ENCODE measurements at places on chromosomes 7 and 10.

- no peak for DNase-seq
Observed at GRCh38 chr7:55396233-55396785, 31.2 kb downstream of the LANCL2 start.

DNA sequence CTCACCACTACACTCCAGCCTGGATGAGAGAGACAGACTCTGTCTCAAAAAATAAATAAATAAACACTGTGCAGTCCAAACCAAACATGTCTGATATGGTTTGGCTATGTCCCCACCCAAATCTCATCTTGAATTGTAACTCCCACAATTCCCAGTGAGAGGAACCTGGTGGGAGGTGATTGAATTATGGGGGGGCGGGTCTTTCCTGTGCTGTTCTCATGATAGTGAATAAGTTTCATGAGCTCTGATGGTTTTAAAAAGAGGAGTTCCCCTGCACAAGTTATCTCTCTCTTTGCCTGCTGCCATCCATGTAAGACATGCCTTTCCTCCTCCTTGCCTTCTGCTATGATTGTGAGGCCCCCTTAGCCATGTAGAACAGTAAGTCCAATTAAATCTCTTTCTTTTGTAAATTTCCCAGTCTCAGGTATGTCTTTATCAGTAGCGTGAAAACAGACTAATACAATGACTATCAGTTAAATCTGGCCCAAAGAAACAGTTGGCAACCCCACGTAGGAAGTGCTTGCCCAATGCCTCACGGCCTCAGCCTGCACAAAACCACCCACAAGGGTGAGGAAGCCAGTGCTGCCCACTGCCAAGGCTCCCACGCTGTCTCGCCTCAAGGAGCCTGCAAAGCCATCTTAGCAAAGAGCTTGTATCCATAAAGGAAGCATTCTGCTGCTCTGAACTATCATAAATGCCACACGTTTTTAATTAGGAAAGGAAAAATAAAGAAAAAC lies 64.7 kb downstream of the PIK3AP1 start:
- DNase-seq: no peak

DNA sequence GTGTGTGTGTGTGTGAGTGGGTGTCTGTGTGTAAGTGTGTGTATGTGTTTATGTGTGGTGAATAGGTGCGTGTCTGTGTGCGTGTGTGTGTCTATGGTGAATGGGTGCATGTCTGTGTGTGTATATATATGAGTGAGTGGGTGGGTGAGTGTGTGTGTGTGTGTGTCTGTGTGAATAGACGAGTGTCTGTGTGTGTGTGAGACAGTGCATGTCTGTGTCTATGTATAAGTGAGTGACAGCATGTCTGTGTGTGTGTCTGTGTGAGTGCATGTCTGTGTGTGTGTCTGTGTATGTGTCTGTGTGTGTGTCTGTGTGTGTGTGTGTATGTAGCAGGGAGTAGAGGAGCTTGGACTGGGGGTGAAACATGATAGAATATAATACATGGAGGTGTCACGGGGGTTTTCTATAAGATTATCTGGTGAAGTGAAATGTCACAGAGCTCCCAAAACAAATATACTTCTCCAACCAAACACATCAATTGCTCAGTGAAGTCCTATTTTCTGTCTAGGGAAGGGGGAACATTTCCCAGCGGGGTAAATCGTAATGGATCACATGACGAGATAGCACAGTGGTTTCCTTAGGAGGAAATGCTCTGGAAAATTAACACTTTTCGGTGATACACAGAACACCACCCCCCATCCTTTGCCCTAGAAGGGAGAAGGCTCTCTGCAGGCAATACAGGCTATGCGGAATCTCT lies 723.3 kb upstream of the CELF2 start:
- DNase-seq: no peak

GRCh38 chr7:122014697-122015096 lies 129.4 kb downstream of the AASS start:
- no peak for DNase-seq

DNA sequence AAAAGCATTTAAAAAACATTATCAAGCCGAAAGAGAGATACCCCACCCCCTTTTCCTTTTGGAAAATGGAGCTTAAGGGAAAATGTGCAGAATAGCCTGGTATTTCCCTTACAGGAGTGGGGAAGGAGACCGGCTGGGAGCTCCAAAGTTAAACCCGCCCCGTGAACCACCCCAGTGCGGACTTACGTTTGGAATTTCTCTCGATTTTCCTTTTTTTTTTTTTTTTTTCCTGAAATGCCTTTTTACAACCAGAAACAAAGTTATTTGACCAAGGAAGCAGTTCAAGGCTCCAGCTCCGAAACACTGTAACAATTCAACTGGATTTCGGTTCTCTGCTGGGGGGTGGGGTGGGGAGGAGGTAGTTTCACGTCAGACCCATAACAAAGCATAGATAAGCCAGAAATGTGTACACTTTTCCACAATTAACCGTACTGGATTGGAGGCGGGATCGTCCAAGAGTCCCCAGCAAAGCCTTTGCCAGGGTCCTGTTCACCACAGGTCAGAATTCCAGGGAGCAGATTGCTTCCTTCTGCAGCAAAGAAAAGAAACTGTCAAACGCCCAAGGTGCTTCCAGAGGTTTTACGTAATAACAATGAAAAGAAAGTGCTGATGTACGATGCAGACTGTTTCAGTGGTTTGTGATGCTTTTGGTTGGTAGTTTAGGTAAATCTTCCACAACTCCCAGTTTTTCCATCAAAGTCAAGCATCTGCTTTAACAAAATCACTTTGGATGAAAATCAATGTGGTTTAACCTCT lies 6.7 kb downstream of the SKIDA1 start:
- no peak for DNase-seq

DNA sequence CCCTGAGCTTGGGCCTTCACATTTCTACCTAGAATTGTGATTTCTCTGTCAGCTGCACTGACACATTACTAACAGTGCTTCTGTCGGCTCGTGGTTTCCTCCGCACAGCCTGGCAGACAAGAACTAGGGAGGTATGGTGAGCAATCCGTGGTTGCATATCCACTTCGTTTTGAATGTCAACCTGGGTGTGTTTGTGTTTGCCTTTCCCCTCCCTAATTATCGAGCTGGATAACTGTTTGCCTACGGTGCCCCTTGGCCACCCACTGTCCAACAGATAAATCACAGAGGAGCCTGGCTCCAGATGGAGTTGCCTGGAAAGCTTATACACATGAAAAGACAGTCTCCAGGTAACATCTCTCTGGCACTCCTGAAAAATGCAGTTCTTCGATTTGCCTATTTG lies 228.8 kb downstream of the TRIL start:
- DNase-seq: no peak

GRCh38 chr7:155296788-155297516 lies 726 bp upstream of the INSIG1 start:
- peak; percentile 61 for DNase-seq

GRCh38 chr7:50762337-50762736 lies 20.4 kb downstream of the GRB10 start:
- no peak for DNase-seq

DNA sequence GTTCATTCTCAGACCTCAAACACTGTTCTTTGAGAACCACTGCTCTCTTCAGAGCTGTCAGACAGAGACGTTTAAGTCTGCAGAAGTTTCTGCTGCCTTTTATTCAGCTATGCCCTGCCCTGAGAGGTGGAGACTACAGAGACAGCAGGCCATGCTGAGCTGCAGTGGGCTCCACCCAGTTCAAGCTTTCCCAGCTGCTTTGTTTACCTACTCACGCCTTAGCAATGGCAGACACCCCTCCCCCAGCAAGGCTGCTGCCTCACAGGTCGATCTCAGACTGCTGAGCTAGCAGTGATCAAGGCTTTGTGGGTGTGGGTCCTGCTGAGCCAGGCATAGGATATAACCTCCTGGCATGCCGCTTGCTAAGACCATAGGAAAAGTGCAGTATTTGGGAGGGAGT lies 80.5 kb upstream of the CYP2C9 start:
- no peak for DNase-seq

- no peak for DNase-seq
Observed at GRCh38 chr10:83543691-83544462, 595.4 kb upstream of the GHITM start.

DNA sequence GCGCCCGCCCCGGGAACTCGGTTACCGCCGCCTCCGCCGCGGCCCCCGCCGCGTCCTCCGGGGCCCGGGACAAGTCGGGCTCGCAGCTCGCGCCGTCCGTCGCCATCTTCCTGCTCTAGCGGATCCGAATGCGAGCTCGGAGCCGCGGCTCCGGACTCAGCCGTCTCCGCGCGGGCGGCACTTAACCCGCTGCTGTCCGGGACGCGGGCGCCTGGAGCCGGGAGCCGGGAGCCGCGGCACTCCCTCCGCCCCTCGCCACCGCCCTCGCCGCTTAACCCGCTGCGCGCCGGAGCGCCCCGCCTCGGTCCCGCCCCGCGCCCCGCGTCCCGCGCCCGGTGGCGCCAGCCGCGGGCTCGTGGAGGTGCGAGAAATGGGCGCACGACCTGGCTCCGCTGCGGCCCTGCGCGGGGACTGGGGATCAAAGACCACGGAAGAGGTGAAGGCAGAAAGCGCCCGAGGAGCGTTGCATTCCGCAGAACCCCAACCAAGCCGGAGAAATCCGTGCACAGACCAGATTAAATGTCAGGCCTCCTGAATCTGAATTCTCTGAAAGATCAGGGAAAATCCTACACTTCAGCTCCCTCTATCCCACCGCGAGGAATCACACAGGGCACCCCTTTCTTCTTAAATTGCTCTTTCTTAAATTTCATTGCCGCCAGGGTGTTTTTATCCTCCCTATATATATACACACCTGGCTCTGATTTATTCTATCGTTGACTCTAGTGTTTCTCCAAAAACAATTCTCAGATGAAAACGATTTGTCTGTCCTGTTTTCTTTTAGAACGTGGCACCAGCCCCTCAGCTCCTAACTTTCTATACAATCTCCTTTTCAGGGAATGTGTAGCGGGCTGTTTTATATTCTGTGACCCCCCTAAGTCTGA lies at the start of gene CTTNBP2:
TSS of gene CTTNBP2 (minus strand) at position 132 of the 881 bp plus-strand sequence. CDS start at position 106, 26 bp downstream.
- peak; percentile 30 for DNase-seq

- no peak for DNase-seq
Observed at GRCh38 chr7:45235905-45236304, 78.3 kb downstream of the RAMP3 start.

DNA sequence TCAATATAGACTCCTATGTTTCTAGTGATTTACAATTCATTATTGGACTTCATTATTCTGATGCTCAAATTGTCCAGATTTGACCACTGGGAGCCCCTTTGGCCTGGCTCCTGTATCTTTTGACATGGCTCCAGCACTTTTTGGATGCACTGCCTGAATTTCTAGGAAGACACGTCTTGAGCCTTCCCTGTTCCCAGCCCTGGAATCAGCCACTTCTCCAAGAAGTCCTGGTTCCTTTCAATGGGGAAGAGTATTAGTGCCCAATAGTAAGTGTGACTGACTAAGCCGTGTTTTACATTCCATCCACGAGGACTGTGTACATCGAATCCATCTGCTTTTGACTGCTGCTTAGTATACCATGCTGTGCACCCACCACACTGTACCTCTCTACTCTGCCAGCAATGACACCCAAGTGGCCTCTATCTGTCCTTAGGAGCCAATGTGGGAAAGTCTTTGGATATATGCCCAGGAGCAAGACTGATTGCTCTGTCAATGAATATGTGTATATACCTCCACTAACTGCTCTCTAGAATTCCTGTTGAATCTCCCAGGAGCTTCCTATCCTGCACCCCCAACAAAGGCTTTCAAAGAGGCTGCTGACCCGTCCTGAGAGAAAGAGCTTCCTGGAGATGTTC lies 23.2 kb upstream of the NPFFR1 start:
- no peak for DNase-seq

- DNase-seq: no peak
Observed at GRCh38 chr10:78025685-78026364, 3.5 kb downstream of the POLR3A start.

- DNase-seq: no peak
Observed at GRCh38 chr7:132511921-132512320, 64.3 kb downstream of the PLXNA4 start.

DNA sequence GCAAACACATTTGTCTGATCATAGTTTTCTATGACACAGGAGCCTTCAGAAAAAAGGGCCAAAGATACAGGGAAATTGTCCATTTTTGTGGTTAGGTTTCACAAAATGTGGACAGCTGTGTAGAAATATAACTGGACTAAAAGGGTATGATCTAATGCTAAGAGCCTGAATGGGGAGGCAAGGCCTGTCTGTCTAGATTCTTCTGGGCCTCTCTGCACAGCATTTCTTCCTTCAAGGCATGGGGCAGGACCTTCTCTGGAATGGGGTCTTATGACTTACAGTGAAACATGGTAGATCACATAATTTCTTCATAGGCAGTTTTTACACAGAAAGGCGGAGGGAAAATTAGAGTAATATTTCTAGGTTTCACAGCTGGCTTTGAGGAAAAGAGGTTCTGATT lies 795.7 kb downstream of the GRID1 start:
- no peak for DNase-seq

DNA sequence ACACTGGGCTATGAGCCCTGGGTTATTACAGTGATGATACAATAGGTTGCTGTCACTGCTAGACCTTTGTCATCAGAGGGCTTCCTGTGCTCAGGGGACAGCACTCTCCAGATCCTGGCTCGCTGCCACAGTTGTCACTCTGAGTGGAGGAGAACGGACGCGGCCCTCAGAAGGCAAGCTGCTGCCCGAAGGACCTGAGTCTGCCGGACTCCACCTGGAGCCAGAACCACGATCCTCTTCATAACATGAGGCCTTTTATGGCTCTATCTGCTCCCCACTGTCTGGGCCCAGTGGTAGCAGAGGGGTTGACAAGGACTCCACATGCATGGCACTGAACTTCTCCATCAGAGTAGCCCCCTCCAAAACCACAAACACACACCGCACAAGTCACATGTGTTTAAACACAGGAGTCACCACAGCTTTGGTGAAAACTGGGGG lies 94.7 kb upstream of the EFCAB10 start:
- peak; percentile 24 for DNase-seq

DNA sequence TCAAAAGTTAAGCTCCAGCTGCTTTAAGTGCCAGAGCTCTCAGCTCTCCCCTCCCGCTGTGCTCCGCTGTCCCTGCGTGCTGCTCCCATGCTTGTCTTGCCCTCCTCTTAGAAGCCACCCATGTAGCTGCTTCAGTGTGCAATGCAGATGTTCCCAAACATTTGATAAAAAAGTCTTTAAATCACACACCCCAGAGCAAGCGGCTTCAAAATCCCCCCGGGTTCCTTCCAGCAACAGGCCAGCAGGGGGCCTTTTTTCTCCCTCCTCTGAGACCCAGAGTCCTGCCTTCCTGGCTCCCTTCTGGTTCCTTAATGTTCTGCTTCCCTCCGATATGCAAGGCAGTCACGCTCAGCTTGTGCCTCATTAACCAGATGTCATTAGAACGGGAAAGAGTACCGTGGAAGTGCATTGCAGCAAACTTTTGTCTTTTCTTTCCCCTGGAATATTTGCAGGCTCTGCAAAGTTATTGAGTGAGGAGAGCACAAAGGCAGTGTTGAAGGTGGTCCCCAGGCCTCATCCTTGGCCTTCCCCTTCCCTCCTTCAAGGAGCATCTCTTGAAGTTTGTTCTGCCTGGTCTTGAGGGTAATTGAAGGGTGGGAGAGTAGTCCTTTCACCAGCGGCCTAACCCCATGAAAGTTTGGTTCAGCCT lies 25.5 kb downstream of the LDB3 start:
- peak; percentile 11 for DNase-seq
